ENCODE measurements at places on chromosomes 12 and 14. TPM values are rescaled to one million over a fixed set of nuclear protein-coding genes. Genes with fewer than 3 reads are reported as not detected.

DPF3 gene
- polyA plus RNA-seq: 1.6 TPM

ANO2 gene
- polyA plus RNA-seq: 4.5 TPM

SDS gene
- polyA plus RNA-seq: 0.40 TPM

DNA sequence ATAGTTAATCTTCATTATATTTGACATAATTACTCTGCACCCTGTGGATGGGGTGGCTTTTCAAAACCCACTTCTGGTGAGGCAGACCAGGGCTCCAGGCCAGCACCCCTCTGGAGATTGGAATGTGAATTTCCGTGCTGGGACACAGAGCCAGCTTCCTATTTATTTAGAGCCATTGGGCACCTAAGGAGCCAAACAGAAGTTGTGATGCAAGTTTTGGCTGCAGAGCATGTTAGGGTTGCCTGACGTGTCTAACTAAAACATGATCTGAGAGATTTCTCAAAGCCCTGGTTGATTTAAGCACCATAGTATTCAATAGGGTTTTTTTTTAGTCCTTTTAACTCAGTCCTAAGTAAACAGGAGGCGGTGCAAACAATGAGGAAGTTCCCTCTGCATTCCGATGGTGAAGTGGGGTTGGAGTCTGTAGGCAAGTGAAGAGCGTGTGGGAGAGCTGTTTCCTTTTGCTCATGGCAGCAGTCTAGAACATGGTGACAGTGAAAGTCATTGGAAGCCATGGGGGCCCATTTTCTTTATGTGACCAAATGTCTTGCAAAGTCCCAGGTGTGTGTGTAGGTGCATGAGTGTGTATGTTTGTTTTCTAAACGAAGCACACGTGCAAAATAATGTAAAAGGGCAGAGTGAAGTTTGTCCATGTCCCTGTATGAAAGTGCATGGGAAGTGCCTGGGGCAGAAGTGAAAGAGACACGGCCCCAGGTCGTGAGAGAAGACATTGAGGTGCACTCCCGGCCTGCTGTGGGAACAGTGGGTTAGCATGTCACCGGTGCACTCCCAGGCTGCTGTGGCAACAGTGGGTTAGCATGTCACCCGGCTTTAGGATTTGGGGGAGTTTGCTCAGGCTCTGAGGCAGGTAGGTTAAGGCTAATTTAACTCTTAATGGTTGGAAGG, 117.7 kb downstream of the PRKCH start:
- peak; percentile 65 for DNase-seq

DNA sequence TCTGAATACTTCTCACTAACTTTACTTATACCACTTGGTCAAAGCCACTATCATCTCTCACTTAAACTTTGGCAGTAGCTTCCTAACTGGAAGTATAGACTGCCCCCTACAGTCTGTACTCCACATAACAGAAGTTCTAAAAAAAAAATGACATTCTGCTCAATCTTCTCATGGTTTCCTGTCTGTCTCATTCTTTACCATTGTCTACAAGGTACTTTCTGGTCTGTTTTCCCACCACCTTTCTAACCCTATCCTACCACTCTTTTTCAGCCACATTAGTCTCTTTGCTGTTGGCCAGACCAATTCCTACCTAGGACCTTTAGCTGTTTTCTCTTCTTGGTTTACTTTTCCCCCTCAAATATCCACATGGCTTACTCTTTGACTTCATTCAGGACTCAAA, 14.7 kb downstream of the CPSF6 start:
- DNase-seq: no peak

GRCh38 chr12:101564912-101565311, 29.9 kb upstream of the MYBPC1 start:
- no peak for DNase-seq

GRCh38 chr12:82461836-82462235, 103.5 kb downstream of the METTL25 start:
- no peak for DNase-seq

DNA sequence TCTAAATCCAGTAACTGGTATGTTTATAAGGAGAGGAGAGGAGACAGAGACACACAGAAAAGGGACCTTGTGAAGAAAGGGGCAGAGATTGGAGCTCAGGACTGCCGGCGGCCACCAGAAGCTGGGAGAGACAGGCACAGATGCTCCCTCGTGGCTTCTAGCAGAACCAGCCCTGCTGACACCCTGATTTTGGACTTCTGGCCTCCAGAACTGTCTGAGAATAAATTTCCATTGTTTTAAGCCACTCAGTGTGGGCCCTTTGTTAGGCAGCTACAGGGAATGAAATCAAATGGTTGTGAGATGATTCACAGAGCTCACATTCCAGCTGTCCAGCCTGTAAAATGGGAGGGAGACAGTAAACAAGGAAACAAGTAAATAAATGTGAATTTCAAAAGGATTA, 47.6 kb downstream of the TMEM132C start:
- no peak for DNase-seq

Data from left lung (tissue), 14 donors.